Right lung (tissue), 10 donors: ENCODE measurements at places on chromosomes 13 and 19. TPM values are rescaled to one million over a fixed set of nuclear protein-coding genes. Genes with fewer than 3 reads are reported as not detected.

- no peak for DNase-seq
These were observed 91.2 kb upstream of the FBXL3 start for GRCh38 chr13:77118134-77118533.

GRCh38 chr13:42334329-42334706, 62.4 kb downstream of the AKAP11 start:
- DNase-seq: no peak

GRCh38 chr19:13888281-13888680, 11.3 kb downstream of the NANOS3 start:
- DNase-seq: no peak

GRCh38 chr19:8512115-8512967, 1.6 kb downstream of the ZNF414 start:
- DNase-seq: no peak

- no peak for DNase-seq
These were observed 2.9 kb upstream of the PTOV1 start for GRCh38 chr19:49847731-49848696.

GRCh38 chr13:70275841-70276240, 167.6 kb upstream of the KLHL1 start:
- DNase-seq: no peak

- no peak for DNase-seq
These were observed 340.6 kb downstream of the ENOX1 start for GRCh38 chr13:43446126-43446525.

DNA sequence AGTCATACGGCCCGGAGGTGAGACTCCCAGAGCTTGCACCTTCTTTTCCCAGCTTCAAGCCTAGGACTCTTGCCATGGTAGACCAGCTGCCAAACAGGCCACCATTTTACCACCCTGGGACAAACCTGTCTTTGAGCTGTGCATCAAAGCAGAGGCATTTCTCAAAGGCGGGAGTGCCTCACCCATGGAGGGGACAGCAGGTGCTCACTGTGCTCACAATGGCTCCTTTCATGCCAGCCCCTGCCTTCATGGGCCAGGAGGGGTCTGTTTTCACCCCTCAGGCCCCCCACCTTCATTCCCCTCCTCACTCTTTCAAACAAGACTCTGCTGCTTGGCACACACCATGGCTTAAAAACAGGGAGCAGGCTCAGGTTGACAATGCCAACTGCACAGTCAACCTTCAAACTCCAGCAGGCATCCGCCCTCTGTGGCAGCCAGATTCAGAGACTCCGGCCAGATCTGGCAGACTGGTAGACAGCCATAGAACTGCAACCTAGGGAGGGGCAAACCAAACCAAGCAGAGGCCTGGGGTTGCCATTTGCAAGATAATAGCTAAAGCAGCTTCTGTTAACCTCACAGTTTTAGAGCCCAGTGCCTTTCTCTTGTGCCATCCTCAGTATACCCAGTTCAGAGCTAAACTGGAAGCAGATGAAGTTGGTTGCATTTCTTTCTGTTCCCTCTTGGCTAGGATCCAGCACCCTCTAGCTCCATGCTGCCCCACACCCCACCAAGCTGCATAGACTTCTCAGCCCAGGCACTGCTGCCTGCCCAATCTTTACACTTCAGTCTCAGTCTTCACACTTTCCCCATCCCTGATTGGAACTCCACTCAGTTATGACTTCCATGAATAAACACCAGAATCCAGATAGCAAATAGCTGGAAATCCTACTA, 93.9 kb upstream of the SPATA13 start:
- no peak for DNase-seq

DNA sequence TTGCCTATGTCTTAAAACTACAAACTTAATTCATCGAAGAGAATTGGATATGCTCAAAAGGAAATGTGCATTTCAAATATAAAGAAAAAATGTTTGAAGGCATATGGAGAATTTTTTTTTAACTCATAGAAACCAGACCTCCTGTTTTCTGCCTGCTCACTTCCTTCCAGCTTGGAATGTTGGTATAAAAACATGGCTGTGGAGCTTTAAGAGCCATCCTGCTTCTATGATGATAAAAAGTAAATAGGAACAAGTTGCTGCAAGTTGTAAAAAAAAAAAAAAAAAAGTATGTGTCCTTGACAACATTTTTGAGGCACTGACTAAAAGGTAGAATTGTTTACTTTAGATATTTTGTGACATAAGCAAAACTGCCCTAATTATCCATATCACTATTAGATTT, 1230.7 kb downstream of the PCDH9 start:
- DNase-seq: no peak

GRCh38 chr13:99124794-99125316, 75.8 kb upstream of the UBAC2 start:
- DNase-seq: no peak

GRCh38 chr19:53463263-53463662, 4.3 kb upstream of the ZNF813 start:
- DNase-seq: no peak

GRCh38 chr13:46894568-46894967, 2.3 kb downstream of the HTR2A start:
- DNase-seq: no peak

DNA sequence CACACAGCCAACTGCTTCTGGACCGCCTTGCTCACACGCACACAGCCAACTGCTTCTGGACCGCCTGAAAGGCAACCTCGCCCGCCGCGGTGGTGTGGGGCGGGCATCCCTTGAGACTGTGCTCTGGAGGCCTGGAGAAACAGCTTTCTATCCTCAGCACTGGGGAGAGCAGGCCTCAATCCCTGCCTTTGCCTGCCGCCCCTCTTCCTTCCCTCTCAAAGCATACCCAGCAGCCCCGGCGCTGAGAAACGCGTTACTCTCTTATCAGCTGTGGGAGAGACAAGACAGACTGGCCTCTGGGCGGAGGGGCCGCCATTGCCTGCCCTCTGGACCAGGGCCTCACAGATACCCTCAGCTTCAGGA, 2.9 kb downstream of the LIPE start:
- DNase-seq: no peak

DNA sequence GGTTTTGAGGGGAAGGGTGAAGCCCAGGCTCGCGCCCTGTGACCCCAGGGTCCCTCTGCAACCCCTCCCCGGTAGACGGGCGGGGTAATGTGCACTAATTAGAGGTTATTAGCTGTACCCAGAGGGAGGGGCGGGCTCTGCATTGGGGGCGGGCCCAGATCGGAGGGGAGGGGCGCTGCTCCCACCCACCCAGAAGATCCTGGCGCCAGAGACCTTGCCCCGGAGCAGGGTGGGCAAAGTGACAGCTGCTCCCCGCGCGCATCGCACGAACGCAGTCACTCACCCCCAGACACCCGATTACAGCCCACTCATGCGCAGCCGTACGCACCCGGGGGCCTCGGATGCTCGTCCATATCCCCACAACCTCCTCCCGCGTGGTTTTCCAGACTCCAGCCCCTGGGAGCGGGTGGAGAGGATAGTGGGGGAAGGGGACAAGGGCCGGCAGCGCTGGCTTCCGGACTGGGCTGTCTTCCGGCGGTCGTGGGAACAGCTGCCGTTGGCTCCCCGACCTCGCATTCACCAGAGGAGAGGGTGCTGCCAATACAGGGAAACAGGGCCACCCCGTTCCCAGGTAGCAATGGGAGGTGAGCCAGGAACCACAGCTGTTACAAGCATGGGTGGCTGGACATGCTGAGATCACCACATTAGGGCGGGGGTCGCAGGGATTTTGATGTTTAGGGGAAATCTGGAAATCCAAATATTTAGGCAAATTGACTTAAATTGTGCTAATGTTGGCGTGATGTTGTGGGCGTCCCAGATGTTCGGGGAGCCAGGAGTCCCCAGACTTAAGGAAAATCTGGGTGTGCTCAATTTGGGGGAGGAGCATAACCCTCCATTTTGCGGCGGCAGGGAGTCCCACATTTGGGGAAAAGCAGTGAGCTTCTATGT, 2.9 kb upstream of the HOOK2 start:
- peak; percentile 74 for DNase-seq

HCST gene
- 7.9 TPM for polyA plus RNA-seq

IGFL4 gene
- 1.0 TPM for polyA plus RNA-seq

SAFB2 gene
- 71.8 TPM for polyA plus RNA-seq

RRAS gene
- 24.7 TPM for polyA plus RNA-seq

REEP6 gene
- 2.4 TPM for polyA plus RNA-seq

CLEC11A gene
- polyA plus RNA-seq: 32.0 TPM

MYO1F gene
- polyA plus RNA-seq: 14.6 TPM
